ENCODE measurements at places on chromosomes 4 and X.

DNA sequence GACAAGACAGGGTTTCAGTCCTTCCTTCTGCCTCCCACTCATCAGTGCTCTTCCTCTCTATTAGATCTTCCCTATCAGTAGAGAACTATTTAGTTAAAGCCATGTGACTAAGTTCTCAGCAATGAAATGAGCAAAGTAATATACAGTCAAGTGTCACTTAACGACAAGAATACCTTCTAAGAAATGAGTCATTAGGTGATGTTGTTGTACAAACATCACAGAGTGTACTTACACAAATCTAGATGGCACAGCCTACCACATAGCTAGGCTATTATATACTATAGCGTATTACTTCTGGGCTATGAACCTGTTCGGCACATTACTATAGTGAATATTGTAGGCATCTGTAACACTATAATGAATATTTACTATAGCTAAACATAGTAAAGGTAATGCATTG lies 71.3 kb downstream of the POU4F2 start:
- DNase-seq, result no peak

GRCh38 chrX:114006664-114007063 lies 577.2 kb upstream of the HTR2C start:
- no peak for DNase-seq

DNA sequence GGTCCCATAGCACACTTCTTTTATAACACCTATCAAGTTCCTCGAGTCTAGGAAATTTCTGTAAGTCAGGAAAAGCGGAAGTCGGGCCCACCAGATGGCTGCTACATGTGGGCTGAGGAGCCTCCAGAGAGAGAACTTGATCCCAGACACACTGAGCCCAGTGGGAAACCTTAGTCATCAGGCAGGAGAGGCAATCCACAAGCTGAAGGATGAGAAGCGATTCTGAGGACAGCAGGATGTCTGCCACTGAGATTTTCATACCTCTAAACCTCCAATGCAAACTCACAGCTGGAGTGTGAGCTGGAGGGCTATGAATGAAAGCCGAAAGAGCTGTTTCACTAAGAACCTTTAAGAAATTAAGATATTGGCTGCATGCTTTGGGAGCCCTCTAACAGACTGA lies 52.6 kb upstream of the PDHA1 start:
- DNase-seq, result no peak

DNA sequence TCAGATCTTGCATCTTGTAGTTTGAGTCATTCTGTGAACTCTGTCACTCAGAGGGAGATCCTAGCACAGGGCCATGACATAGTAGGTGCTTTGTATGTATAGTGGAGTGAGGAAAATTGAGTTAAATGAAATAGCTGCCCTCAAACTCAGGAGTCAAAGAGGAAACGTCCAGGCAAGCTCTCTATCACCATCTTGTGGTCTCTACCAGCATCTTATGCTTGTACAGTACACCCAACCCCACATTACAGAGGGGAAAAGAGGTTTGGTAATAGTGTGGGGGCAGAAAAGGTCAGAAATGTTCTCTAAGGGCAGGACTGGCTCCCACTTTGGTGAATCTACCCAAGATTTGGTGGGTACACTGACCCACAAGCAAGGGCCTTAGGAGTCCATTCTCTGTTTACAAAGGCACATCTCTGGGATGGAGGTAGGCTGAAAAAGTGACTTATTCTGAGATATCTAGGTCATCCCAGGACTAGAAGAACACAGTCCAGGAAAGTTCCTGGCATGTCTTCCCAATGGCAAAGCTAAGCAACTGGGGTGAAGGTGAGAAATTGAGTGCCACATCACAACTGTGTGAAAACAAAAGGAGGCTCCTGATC lies 131.8 kb downstream of the OR13H1 start:
- DNase-seq, result no peak

GRCh38 chrX:17567187-17567586 lies 170.1 kb upstream of the SCML1 start:
- DNase-seq, result no peak

GRCh38 chr4:46765465-46765864 lies 143.6 kb downstream of the COX7B2 start:
- DNase-seq, result no peak

GRCh38 chrX:112645774-112646173 lies 34.0 kb downstream of the LHFPL1 start:
- DNase-seq, result no peak

DNA sequence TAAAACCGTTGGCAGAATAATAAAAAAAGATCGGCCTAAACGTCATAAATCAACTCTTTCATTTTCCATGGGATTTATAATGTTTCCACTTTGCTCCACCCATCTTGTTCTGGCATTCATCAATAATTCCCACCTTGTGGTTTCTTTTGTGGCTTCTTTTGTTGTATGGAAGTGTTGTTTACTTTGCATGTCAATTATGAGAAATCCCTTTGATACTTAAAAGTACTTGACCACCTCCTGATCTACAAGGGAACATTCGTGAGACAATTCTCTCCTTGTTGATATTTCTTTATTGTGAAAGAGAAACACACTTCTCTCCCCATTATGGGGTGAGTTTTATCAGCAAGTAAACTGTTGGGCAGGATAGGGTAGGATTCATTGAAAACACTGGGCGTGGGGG lies 2.8 kb downstream of the AMELX start:
- no peak for DNase-seq

GRCh38 chr4:30719454-30720020 lies 632 bp upstream of the PCDH7 start:
- peak; percentile 89 for DNase-seq

- DNase-seq, result no peak
Observed at GRCh38 chr4:26889356-26889755, 28.7 kb downstream of the STIM2 start.

DNA sequence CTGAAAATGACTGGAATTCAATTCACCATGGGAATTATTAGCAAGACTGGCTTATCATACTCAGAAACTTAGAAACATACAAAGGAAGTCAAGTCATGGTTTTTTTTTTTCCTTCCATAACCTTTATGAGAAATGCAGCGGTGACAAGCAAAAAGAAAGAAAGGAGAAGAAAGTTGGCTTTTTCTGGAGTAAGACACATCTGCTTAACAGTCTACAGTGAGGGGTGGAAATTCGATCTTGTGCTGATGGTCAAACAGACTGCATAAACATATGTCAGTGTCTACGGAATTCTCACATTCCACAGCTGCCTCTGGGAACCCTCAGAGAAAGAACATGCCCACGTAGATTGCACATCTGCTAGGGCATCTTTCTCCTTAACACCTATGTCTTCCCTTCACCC lies 54.6 kb downstream of the PROM1 start:
- DNase-seq, result no peak

- no peak for DNase-seq
Observed at GRCh38 chrX:105323928-105324327, 103.4 kb upstream of the TEX13A start.

DNA sequence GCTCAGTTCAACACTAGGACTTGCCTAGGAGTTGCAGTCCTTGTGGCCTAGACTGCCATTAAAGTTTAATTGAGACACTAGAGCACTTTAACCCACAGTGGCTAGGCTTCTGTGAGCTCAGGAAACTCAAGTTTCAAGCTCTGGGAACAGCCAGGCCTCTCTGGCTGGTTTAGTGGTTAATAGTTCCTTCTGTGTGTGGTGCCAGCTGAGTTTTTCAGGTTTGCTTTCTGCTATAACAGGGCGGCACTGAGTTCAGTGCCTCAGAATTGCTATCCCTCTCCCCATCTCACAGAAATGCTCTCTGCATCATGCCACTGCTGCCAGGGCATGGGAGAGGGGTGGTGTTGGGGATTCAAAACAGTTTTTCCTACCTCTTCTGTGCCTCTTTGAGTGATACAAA lies 15.9 kb downstream of the MMAA start:
- DNase-seq, result no peak

GRCh38 chr4:101321481-101322042 lies 25.8 kb downstream of the PPP3CA start:
- no peak for DNase-seq

Measured in left hindlimb (tissue), 1 donor.